ENCODE measurements at places on chromosomes 6 and 20.

DNA sequence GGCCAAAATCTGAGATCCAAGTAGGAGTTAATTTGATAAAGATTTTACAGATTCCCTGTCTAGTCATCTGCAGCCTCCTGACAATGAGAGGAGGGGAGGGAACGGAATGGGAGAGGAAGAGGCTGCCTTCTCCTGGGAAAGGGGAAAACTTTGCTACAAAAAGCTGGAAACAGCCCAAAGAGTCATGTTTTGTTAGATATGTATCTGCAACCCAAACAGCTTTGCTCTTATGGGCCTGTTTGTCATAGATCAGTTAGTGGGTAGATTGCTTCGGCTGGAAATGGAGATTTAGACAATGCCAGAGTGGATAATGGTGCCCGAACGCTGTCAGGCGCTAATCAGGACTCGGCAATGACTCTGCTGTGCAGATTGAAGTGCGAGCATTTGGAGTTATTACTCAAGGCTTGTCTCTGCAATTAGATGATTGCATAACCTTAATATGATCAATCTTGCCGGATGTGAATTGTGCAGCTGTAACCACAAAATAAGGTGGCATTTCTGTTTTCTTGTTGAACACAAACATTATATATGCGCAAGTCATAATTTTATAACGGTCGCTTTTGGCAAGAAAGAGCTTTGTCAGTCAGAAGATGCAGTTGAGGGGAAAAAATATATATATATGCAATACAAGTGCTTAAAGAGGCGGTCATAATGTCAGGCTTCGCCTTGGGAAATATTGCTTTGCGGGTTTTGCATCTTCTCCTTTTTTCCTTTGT lies 92.4 kb upstream of the MAFB start:
- no peak for DNase-seq

- no peak for DNase-seq
These were observed 51.2 kb upstream of the SLC22A1 start for GRCh38 chr6:160070427-160070826.

DNA sequence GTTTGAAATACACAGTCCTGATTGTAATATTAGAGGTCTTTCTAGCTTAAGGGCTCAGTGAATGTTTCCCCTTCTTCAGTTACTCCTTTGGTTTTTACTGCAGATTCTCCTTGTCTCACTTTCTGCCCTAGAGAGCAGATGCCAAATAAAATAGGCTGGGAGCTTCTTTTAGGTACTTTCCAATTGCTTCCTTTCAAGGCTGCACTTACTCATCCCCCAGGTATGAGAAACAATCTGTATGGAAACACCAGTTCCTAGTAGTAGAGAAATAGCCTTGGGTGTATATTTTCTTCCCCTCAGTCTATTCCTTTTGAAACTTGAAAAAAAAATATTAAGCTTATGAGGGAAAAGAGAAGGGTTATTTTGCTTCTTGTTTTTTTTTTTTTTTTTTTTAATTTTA lies 139.7 kb downstream of the PAK5 start:
- peak; percentile 1 for DNase-seq

GRCh38 chr6:6722195-6722594 lies 133.7 kb downstream of the LY86 start:
- DNase-seq, result no peak

GRCh38 chr20:44083220-44083933 lies 103.6 kb downstream of the JPH2 start:
- DNase-seq, result peak; percentile 70

- DNase-seq, result peak; percentile 28
These were observed 518.3 kb upstream of the ZNF337 start for GRCh38 chr20:26214991-26215390.
